ENCODE measurements at places on chromosomes 5 and 9.

GRCh38 chr9:4197548-4197947 lies 102.3 kb downstream of the GLIS3 start:
- no peak for DNase-seq

DNA sequence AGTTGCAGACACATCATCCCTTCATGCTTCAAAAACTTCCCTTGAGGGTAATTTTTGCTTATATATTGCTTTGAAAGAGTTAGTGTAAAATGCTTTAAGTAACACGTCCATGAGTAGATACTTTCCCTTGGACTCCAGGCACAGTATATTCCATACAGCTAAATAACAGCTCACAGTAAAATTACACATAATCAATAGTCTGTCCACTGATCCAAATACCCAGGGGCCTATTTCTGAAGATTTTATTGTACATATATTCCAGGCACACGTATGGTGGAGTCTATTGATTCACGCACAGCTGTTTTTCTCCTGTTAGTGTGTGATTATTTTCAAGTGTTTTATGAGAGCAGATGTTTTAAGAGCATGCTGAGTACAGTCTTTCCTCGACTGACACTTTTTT lies 223.7 kb upstream of the GRAMD2B start:
- no peak for DNase-seq

DNA sequence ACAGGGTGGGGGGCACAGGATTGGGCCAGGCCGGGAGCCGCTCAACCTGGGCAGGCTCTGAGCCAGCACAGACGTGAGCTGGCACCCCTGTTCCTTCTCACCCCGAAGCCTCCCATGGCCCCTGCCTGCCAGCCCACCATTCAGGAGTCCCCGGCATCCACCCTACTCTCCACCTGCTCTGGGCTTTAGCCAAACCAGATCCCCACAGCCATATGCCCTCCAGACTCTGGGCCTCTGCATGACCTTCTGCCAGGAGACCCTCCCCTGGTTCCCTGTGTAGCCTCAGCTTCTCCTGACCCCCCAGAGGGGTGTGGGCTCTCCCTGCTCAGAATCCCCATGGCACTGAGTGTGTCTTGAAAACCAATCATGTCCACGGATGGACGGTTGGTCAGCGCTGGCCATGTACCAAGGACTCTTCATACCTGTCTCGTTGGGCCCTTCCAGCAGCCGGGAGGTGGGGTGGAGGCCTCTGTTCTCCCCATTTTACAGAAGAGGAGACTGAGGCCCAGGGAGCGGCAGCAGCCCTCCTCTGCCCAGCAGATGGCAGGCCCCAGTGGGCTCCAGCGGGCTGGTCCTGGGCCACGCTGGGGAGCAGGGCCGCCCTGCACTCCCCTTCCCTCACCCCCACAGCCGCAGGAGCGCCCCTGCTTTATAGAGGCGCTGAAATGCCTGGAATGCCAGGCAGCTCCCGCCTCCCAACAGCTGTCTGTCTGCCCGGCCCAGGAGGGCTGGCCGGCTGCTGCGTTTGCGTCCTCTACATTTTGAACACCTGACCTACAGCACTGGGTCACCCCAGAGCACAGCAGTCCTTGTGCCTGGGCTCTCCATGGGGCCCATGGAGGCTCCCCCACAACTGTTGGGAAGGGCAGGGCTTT lies 3.5 kb upstream of the MYMK start:
- no peak for DNase-seq

DNA sequence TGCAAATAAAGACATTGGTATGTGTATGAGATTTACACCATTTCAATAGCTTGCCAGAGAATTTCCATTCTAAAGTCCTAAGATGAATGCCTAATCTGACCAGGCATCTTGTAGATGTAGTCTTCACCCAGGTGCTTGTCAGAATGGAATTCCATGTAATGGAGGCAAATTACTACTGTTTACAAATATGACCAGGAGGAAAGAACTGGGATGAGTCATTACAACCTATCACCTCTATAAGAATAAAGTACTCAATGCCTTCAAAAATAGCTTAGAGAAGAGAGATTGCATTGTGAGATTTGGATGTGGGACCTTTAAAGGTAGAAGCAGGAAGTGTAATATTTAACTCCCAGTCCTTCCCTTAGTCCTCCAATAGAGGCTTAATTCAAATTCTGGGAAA lies 507.0 kb upstream of the PTGER4 start:
- DNase-seq = no peak

- peak; percentile 89 for DNase-seq
Observed at GRCh38 chr5:51172903-51173626, 210.2 kb upstream of the ISL1 start.

GRCh38 chr5:79886925-79887655 lies 104.0 kb downstream of the MTX3 start:
- no peak for DNase-seq

DNA sequence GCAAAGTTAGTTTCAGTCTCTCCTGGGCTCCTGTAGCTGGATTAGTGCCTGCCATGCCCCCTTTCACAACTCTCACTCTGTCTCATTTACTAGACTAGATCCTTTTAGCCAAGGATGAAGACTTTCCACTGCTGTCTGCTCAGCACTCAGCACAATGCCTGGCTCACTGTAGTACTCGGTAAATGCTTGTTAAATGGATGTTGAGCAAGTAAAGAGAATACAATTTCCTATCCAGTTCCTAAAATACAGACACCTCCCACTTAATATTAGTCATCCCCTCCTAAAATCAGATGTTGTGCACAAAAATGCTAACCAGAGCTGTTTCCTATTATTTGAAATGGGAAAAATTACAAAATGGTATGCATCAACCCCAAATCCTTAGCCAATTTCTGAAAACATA lies 195.8 kb downstream of the SREK1 start:
- DNase-seq = no peak

DNA sequence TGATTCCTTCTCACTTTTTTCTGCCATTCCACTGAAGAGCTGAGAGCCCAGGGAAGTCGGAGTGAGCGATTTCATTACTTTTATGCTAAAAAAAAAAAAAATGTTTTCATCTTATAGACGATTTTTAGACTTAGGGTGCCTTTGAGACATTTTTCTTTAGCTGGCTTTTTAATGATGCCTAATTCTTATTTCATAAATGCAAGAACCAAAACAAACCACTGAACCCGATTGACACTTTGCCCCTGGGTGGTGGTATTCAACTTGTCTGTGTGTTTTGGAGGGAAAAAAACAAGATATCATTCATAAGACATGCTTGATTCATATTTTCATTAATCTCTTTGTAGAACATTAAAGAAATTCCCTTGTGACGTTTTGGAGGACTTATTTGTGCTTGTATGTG lies 2.4 kb downstream of the TLE4 start:
- no peak for DNase-seq

GRCh38 chr9:137240318-137240840 lies 708 bp upstream of the TUBB4B start:
- peak; percentile 66 for DNase-seq

DNA sequence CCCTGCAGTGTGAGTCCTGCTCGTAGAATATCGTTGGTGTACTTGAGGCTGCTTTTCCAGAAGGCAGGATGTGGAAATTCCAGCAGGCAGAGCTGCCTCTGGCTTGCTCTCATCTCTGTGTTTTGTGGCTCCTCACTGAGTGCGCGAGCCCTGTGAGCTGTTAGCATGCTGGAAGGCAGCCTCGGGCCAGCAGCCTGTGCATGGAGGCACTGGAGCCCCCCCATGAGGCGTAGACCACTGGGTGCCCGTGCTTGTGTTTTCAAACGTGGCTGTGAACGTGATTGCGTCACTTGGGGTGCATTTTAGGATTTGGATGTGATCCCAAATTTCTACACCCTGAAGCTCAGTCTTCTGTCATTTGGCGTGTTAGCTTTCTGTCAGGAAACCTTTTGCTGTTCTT lies 3.2 kb downstream of the WDR5 start:
- DNase-seq = no peak

GRCh38 chr5:126044111-126044668 lies 379.0 kb upstream of the GRAMD2B start:
- peak; percentile 17 for DNase-seq

GRCh38 chr9:119868694-119869093 lies 499.5 kb upstream of the BRINP1 start:
- DNase-seq = no peak

- no peak for DNase-seq
Observed at GRCh38 chr5:61333954-61334867, 2.2 kb downstream of the ZSWIM6 start.

GRCh38 chr9:73565026-73565425 lies 413.4 kb downstream of the ANXA1 start:
- DNase-seq = no peak

All from NCI-H1930 (cell line).